Tongue (tissue), 3 donors: ENCODE measurements at places on chromosomes 11 and 22.

- peak; percentile 53 for DNase-seq
Observed at GRCh38 chr11:10601837-10602236, 33.4 kb upstream of the LYVE1 start.

DNA sequence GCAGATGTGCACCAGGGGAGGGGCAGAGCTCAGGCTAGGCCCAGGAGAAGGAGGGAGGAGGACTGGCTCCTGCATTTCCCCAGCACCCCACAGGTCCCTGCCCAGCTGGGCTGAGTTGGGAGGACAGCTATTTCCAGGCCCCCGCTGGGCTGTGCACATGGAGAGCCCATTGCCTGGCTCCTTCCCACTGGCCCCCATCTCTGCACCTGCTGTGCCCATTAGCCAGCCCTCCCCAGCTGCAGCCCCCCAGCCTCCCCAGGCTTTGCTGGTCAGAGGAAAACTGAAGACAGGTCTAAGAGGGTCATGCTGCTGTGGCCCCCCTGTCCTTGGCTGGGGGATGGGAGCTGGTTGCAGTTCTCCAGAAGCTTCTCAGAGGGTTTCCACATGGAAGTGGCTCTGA lies 81.8 kb upstream of the SHANK2 start:
- DNase-seq, result no peak

- peak; percentile 84 for DNase-seq
Observed at GRCh38 chr11:126194121-126194543, 17.3 kb downstream of the RPUSD4 start.

- peak; percentile 51 for DNase-seq
Observed at GRCh38 chr11:118635237-118635591, 27.8 kb downstream of the PHLDB1 start.

GRCh38 chr11:124839972-124840621 lies 25.1 kb upstream of the ROBO3 start:
- DNase-seq, result no peak

GRCh38 chr22:20429254-20430100 lies 8.1 kb downstream of the SCARF2 start:
- no peak for DNase-seq

DNA sequence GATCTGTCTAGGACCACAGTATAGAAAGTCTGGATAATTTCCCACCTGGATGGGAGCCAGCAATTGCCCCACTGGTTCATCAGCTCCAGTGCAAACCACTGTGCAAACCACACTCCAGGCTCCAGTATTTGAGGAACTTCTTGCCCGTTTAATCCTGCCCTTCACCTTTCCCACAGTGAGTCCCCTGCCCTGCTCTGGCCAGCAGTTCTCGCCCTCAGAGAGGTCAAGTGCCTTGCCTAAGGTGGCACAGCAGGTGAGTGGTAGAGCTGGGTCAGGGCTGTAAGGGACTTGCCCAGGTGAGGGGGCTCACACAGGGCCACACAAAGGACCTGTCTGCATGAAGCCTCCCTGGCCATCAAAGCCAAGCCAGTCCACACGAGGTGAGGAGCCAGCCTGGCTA lies 24.1 kb downstream of the MS4A10 start:
- no peak for DNase-seq

- no peak for DNase-seq
Observed at GRCh38 chr11:26283852-26284408, 48.0 kb upstream of the ANO3 start.

GRCh38 chr11:34299284-34299972 lies 58.4 kb downstream of the ABTB2 start:
- peak; percentile 51 for DNase-seq

- DNase-seq, result peak; percentile 51
Observed at GRCh38 chr11:76234416-76235232, 28.3 kb upstream of the WNT11 start.

DNA sequence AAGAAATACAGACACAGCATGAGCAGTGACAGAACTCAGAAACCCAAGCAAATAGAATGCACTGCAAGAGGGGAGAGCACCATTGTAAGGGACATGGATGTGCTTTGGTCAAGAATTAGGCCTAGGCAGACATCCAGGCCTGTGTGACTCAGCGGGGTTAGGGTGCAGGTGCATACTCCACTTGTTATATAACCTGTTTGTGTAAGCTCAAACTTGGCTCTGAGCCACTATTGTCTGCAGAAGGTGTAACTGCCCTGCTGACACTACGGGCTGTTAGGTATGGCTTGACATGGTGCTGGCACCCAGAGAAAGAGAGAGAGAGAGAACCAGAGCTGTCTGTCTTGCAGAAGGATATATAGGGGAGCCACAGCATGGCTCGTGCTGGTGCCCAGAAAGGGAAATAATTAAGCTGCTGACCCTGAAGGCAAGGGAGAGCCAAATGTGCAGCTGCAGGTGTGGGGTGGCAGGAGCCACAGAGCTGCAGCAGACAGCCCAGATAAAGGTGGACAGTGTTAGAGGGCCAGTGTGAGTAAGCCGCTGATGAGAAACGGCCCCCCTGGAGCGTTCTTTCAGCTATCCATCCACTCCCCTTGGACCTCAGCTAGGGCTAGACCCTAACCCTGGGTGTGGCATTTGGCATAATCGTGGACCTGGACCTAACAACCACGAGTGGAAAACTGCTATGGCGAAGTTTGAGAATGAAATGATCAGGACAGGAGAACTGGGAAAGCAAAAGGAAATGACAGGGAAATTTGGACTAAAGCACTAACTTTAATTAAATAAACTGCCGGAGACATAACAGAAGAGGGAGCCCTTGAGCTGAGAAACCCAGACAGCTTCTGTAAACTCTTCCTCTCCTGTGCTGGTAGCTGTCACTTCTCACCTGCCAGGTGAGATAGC lies 253.0 kb upstream of the CCDC179 start:
- DNase-seq, result peak; percentile 74

DNA sequence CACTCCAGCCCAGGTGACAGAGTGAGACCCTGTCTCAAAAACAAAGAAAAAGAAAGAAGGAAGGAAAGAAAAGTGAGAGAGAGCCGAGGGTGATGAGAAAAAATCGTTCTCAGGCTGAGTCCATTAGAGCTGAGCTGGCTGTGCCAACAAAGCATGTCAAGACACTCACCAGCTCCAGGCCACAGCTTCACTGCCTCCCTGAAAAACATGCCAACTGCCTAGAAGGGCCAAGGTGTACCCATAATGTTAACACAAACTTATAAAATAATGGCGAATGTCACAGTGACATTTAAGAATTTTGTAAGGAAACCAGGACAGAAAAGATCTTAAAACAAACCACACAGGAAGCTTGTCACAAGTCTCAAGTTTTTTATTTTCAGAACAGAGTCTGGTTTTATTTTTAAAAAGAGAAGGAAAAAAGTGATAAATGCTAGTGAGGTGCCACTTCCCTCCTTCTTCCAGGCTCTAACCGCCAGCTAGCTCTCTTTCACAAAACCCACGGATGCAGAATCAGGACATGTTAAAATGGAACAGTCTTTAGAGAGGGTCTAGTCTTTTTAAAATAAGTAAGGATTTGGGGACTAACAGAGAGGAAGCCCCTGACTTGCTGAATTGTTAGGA lies 5.1 kb downstream of the TMEM121B start:
- no peak for DNase-seq

GRCh38 chr11:122424636-122425035 lies 230.9 kb upstream of the UBASH3B start:
- no peak for DNase-seq

DNA sequence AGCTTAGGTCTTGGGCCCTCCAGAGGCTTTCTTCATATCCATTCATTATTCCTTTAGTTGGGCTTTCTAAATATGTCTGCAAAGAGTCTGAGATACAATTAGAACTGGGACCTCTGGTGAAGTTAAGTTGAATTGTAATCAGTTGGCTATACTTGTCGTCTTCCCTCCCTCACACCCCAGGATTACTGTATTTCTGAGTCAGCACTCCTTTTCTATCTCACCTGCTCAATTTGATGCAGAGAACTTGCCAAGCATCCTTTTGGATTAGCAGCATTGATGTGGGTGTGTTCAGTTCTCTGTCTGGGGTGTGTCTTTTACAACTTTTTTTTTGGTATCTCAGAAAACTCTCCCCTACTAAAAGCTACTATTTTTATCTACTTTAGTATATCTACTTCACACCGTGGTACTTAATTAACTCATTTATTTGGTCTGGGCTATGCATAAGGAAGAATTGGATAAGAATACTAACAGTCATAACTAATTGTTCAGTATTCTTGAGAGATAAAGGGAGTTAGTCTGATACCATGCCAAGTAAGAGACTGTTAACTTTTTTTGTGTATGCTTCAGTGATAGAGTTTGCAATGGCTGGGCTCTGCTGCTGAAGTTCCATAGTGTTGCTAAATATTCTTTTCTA lies 15.1 kb downstream of the CTNND1 start:
- DNase-seq, result no peak

GRCh38 chr11:11122749-11123148 lies 230.3 kb downstream of the CSNK2A3 start:
- DNase-seq, result no peak

DNA sequence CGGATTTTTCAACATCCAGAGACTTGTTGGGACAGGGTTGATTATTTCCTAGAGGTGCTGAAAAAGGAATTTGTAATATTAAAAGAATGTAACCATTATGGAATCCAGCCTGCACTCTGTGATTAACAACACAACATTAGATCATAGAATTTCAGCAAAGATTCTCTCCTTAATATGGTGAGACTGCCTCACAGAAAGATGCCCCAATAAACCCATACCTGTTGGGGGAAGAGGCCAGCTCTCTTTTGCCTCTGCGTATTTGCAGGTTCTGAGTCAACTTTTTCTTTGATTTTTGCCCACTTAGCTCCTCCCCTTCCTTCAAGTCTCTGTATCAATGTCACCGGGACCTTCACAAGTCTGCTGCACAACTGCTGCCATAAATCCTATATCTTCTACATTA lies 12.4 kb upstream of the MTMR3 start:
- DNase-seq, result no peak

DNA sequence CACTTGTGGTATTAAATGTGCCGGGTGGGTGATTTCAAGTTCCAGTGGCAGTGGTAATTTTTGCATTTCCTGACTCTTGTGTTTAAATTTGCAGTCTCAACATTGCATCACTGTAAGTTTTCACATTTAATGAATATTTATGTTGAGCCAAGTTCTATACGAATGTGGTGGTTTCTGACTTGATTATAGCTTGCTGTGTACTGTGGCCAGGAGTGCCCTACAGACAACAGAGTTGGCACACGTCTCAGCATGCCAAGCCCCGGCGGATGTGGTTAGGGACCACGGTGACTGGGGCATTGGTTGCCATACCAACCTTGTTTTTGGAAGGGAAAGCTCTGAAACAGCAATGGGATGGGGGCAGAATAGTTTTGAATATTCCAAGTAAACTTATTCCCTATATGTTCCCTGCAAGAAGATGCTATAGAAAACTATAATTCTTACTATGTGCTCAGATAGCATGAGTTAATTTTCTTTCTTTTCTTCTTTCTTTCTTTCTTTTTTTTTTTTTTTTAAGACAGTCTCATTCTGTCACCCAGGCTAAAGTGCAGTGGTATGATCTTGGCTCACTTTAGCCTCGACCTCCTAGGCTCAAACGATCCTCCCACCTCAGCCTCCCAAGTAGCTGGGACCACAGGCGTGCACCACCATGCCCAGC lies 16.0 kb downstream of the ZNRF3 start:
- no peak for DNase-seq

DNA sequence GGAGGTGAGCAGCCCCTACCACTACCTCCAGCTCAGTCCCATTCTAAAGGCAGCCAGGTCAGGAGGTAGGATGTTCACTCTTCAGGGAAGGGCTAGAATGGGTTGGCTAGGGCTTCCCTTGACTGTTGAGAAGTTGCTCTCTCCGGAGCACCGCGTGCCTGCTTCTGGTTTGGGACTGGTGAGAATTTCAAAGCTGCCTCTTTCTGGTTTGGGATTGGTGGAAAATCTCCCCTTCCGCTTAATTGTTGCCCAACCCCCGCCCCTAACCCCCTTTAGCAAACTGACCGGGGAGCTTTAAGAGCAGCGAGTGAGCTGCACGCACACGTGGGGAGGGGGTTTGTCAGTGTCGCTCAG lies 686 bp downstream of the USP2 start:
- DNase-seq, result no peak

DNA sequence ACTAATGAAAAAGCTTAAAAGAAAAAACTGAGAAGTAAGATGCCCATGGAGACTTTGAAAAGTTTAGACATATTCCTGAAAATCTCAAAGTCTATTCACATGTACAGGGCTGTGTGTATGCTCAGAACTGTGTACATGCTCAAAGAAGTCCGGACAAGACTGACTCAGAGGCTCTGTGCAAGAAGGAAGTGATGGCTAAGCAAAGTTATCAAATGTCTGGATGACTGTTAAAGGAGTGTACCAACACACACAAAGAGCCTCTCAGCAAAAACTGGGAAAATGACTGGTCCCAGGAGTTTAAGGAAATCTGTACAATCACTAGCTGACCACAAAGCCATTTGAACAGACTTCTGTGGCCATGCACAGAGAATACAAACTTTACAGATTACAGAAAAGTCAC lies 33.1 kb upstream of the ARHGAP32 start:
- no peak for DNase-seq

DNA sequence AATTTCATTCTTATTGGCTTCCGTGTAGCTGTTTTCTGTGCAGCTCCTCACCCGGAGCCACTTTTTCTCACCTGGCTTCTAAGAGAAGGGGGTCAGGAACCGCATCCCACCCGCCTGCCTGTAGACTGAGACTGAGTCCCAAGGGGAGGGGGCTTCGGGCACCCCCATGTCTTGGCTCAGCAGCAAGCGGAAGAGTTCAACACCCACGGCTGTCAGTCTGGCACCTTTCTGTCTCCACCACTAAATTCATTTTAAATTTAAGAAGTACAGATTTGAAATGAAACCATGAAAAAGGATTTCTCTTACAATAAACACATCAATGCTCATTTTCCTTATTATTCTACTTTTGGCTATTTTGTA lies 66.7 kb downstream of the EFCAB6 start:
- DNase-seq, result no peak

GRCh38 chr11:119144825-119145486 lies 3.9 kb upstream of the ABCG4 start:
- DNase-seq, result peak; percentile 76

GRCh38 chr22:36727927-36728488 lies 24.5 kb upstream of the CACNG2 start:
- no peak for DNase-seq

DNA sequence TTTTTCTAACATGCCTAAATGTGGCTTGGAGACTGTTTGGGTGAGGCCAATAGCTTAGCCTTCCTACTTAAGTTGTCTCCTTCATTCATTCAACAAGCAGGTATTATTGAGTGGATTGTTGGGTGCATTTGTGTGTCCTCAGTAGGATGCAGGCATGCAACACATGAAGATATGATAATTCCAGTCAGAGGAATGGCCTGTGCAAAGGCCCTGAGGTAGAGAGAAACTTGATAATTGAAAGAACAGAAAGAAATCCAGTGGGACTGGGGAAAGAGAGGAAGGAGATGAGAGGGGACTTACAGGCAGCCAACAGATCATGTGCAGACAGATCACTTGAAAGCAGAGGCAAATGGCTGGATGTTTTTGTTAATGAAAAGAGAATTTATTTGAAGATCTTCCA lies 15.3 kb upstream of the PRAME start:
- DNase-seq, result no peak

GRCh38 chr11:134040386-134041302 lies 28.2 kb upstream of the JAM3 start:
- DNase-seq, result peak; percentile 68

GRCh38 chr11:110679323-110679975 lies 32.8 kb downstream of the ARHGAP20 start:
- no peak for DNase-seq
